ENCODE measurements at places on chromosomes 3 and 15.

GRCh38 chr3:123582315-123582714 lies 2.5 kb downstream of the HACD2 start:
- no peak for DNase-seq

DNA sequence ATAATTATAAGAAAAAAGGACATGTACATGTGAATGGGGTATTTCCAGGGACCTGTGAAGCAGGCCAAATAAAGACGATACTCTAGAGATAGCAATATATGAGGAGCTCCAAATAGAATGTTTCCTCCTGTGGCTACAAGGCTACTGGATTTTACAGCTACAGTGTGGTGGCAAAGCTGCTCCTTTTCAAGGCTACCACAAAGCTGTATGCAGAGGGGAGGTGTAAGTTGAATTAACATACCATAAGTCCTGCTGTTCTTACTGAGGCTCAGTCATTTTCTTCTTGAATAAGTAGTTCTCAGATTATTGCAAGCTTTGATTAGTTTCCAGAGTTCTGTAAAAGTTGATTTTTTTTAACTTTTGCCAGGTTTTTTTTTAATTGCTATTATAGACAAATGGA lies 1184.6 kb upstream of the EPHA6 start:
- no peak for DNase-seq

- no peak for DNase-seq
Observed at GRCh38 chr15:72751751-72752455, 31.7 kb downstream of the ADPGK start.

DNA sequence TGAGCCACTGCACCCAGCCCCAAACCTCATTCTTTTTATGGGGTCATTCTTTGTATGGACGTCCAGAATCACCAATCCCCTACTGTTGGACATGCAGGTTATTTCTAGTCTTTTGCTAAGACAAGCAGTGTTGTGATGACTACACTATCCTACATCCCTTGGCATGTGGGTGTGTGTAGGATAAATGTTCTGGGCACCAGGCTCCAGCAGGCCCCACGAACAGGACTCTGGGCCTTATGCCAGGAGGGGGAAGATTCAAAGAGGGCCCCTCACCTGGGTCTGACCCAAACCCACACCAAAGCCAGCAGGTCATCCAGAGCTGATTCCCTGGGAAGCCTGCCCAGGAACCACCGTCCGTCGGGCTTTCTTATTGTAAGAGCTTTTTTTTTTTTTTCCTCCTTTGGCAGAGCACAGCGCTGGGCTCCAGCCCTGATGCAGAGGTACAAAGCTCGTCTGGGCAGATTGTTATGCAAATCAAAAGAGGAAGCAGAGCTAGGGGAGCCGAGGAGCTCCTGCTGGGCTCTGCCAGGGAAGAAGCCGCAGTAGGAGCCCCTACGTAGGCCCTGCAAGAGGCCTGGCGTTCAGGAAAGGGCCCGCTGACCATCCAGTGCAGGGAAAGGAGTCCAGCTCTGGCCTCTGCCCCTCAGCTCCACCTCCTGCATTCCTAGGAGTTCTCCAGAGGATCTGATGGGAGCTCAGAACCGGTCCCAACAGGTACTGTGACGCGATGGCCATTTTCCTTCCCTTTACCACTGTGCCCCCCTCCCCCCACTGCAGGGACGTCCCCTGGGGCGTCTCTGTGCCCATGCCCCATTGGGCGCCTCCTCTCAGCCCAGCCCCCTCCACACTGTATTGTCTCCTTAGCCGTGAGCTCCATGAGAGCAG lies 29.0 kb upstream of the FURIN start:
- no peak for DNase-seq

DNA sequence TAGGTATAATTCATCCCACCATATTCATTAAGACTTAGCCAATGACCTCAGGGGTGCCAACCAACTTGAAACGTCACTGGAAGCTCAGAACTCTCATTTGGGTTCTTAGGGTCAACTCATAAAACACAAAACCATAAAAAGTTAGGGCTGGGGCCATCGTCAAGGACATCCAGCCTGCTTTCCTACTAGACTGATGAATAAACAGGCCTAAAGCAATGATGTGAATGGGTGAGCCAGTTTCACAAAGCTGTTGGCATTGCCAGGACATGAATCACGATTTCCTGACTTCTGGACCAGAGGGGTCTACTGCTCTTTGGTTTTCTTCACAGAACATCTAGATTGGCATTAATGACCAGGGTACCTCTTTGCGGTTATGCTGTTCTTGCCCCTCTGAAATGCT lies 64.7 kb downstream of the EOMES start:
- no peak for DNase-seq

DNA sequence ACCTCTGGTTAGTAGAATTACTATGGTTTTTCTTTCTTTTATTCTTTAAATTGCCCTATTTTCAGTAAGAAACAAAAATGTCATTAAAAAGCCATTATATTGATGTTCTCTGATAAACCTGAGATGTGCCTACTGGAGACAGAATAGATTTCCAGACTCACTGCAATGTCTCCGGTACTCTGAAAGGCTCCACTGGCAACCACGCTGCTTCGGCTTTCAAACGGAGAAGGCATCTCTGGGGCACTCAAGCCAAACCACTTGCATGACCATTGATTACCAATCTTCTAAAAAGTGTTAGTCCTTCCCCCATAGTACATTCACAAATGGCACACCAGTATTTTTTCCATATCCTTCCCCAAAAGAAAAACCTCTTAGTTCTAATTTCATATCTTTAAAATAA lies 82.6 kb downstream of the CBLB start:
- no peak for DNase-seq

GRCh38 chr15:34128898-34129297 lies 27.0 kb downstream of the PGBD4 start:
- DNase-seq, result no peak

Data from NCI-H774 (cell line).